ENCODE measurements at places on chromosomes 4 and X. TPM values are rescaled to one million over a fixed set of nuclear protein-coding genes. Genes with fewer than 3 reads are reported as not detected.

- no peak for DNase-seq
Observed at GRCh38 chr4:2733001-2733843, 22.9 kb downstream of the TNIP2 start.

Gene PCDH10
- total RNA-seq: 109 TPM

- no peak for DNase-seq
Observed at GRCh38 chr4:104025251-104025650, 305.5 kb upstream of the TACR3 start.

DNA sequence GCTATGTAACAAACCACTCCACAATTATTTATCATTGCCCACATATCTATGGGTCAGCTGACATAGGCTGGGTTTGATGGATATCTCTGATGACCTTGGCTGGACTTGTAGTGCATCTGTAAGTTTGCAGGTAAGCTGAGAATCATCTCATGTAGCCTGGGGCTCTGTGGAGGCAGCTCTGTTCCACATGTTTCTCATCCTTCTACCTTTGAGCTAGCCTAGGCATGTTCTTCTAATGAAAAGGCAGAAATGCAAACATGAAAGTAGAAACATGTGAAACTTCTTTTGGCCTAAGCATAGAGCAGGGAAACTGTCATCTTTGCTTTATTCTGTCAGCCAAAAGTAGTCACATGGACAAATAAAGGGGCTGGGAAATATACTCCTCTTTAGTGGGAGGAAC lies 18.2 kb downstream of the MRPL1 start:
- no peak for DNase-seq

Gene WNK3
- total RNA-seq: not detected

DNA sequence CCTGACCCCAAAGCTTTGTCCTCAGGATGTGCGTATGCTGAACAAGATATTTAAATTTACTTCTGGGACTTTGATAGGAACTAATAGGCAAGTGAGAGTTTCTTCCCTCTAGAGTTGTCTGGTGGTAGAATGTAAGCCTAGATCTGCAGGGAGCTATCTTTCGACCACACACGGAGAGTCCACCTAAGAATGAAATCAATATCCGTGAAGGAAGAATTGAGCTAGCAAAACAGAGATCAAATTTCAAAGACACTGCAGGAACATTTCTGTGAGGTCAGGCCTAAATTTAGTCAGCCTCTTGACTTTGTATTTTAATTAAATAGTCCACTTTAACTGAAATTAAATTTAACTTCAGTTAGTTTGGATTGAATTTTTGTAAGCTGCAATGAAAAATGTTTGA lies 871.3 kb downstream of the RAB28 start:
- no peak for DNase-seq

DNA sequence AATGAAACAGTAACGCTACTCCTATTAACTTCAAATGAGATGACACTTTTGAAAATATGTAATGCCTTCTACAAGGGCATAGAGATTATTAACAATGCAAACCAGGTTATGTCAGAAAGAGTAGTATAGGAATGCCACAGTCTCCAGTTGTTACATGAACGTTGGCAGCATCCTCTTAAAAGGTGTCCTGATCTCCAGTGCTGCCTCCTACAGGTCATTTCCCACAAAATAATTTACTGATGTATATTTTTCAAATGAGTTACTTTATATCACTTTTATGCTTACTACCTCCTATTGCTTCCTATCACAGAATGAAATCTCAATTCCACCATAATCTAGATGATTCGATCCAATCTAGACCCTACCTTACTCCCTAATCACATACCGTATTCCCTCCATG lies 195.2 kb upstream of the EPHA5 start:
- DNase-seq: no peak

Gene CSAG3
- not detected for total RNA-seq

Gene FTHL17
- total RNA-seq: not detected

All from HFFc6 (cell line).